ENCODE measurements at places on chromosomes 12 and 14.

DNA sequence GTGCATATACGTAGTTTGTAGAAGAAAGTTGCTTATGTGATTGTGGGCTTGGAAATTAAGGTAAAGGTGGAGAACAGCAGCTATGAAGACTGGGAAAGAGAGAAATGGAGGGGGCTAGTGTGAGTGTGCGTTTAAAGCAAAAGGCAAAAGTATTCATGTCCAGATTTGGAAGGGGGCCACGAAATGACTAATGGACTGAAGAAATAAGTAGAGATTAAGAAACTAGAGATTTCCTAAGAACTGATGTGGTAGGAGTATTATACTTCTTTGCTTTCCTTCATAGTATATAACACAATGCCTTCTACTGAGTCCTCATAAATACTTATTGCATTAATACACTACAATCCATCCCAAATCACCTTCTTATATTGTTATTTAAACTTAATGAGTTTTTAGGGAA is 298.6 kb upstream of the NOVA1 start:
- peak; percentile 18 for DNase-seq

DNA sequence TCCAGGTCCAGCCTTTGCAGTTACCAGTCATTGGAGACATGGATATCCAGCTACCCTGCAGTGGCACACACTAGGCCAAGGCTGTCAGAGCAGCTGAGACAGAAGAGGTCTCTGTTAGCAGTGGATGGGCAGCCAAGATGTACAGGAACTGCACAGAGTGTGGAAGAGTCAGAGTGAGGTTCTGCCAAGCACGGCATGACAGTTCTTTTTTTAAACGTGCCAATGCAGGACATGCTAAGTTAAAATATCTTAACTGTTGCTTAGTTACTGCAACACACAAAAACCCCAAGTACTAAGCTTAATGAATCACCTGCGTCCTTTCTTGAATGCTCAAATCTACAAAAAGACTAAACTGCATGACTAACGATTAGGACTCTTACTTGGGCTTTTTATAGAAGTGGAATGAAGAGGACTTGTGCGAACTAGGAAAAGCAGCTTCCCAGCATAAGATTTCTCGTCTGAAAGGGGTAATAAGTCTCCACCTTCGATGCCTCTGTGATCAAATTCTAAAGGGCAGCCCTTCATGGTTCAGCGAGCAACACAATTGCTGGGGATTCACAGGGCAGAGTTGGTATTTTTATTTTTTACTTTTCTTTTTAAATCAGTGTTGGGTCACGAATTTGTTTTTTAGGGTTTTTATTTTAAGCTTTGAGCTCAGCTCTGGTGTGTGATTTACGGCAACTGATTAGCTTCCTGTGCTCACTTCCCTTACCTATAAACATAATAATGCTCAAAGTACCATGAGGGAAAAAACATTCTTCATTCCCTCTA is 20.6 kb downstream of the MAPK1IP1L start:
- peak; percentile 40 for DNase-seq

DNA sequence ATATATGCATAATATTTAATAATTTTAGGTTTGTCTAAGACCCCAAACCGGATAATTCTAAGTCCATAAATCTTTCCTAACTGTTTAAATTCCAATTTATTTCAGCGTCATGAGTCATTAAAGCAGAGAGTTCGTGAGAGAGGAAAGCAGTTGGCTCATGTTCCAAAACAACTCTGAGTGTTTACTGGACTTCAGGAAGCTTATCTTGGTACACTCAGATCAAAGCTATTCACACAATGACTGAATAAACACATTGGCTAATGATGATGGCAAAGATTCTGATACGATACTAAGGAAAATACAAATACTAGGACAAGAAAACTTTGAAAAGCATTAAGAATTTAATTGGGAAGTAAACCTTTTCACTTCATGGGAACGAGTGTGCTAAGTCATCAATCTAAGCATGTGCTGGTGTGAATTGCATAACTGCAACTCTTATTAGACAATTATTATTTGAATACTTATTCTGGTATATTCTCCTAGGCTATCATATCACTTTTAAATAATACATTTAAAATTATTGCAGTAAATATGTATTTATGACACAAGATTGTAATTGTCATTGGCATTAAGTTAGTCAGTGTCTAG is 34.8 kb upstream of the CLEC14A start:
- peak; percentile 67 for DNase-seq

DNA sequence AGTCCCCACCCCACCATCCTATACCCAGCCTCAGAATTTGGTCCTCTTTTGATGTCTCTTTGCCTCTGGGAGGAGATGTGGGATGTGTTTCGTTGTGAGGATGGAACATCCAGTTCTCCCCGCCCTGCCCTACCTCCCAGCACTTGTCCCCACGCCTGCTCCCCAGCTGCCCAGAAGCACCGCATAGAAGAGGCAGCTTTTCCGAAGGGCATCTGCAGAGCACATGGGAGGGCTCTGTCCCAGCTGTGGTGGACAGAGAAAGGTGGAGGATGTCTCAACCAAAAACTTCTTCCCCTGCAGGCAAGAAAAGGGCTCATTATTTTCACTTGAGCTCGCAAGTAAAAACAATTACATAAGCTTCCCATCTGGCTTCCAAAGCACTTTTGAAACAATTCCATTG is 302.6 kb downstream of the PCNX1 start:
- DNase-seq: no peak

GRCh38 chr12:70459786-70460185 is 93.7 kb downstream of the KCNMB4 start:
- DNase-seq: no peak

GRCh38 chr12:99367181-99367580 is 280.4 kb upstream of the GARIN6 start:
- DNase-seq: no peak

DNA sequence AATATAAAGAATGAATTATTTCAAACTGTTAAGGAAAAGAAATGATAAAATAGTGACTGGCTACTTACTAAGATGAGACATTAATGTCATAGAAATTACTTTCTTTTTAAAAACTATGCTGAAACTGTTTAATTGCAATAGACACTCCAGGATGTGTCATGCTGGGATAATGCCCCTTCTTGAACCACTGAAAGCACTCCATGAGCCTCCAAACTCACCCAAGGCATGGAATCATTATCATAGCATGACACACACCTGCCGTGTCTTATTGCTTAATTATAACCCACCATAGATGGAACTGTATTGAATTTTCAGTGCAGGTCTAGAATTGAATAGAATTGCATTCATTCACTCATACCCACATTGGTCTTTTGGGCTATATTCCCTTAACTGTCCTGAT is 4.3 kb downstream of the MBIP start:
- DNase-seq: no peak

GRCh38 chr14:21509432-21510143 is 1.6 kb downstream of the METTL3 start:
- DNase-seq: no peak

GRCh38 chr12:388012-388411 is 1.1 kb downstream of the KDM5A start:
- DNase-seq: no peak

GRCh38 chr12:28817524-28817923 is 331.6 kb upstream of the FAR2 start:
- DNase-seq: no peak

DNA sequence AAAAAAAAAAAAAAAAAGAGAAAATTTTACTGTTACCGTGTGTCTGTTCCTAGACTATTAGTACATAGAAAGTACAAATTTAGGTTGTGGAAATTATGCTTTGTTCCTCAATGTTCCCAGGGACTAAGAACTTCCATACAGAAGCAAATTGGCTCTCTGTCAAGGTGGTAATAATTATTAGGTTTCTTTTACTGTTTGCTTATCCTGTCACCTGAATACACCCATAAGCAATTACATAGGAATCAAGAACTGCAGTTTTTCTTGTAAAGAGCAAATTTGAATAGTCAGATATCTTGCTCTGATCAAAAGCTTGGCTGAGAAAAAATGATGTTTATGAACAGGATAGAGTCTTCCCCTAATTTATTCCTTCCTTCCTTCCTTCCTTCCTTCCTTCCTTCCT is 191.2 kb downstream of the AEBP2 start:
- no peak for DNase-seq

DNA sequence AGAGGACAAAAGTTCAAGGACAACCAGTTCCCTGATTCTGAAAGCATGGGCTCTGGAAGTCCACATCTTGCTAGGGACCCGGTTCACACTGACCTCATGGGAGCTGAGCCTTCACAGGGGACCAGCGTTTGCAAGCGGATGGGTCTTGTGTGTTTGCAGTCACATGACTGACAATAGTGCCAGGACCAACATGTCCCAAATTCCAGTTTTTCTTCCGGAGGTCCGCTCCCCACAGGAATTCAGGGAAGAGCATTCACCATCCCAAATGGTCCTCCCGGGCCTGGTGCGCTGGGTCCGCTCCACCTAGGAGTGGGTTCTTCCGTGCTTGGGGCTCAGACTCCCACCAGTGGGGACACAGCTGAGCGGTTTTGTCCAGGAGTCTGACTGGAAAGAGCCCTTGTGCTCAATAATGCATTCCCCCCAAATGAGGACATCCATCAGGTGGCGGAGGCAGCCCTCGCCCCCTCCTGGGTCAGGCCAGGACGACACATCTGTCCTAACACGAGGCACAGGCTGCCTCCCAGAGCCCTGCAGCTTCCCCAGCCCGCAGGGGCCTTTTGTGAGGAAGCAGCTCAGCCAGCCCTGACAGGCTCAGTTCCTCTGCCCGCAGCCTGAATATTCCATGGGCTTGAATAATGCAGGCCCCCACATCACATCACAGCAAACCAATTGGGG is 91.8 kb upstream of the BCL11B start:
- DNase-seq: no peak

- DNase-seq: no peak
Measured at GRCh38 chr14:51498411-51499227, 153.1 kb upstream of the FRMD6 start.

DNA sequence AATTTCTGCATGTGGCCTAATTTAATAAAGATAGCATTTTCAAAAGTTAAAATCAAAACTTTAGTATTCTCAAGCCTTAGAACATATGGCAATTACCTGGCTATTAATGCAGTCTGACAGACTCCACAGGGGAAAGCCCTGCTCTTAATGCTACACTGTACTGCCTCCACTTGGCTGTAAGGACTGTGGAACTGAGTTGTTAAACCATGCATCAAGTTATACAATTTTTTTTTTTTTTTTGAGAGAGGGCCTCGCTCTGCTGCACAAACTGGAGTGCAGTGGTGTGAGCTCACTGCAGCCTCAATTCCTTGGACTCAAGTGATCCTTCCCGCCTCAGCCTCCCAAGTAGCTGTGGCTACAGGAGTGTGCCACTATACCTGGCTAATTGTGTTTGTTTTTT is 19.0 kb upstream of the NDUFA12 start:
- no peak for DNase-seq

DNA sequence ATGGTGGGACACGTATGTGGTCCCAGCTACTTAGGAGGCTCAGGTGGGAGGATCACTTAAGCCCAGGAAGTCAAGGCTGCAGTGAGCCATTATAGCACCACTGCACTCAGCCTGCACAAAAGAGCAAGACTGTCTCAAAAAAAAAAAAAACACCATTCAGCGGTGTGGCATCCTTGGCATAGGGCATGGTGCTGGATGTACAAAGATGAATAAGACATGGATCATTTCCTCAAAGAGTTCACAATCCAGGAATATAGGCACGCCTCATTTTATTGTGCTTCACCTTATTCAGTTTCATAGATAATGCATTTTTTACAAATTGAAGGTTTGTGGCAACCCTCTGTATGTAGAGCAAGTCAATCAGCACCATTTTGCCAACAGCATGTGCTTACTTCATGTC is 6.4 kb downstream of the CINP start:
- no peak for DNase-seq

DNA sequence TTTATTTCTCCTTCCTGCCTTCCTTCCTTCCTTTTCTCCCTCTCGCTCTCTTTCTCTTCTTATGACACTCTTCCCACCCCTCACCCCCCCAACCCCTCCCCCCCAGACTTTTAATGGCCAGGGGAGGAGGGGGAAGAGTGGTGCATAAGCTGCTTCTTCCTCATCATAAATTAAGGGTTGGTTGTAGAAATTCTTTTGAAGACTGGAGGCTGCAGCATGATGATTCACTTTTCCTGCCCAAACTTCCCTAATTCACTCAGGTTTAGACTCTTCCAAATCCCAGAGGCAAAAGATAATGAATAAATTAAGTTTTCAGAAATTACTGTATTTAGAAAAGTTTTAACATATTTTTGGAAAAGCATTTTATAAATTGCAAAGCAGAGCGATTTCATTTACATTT is 58.2 kb downstream of the GRIP1 start:
- no peak for DNase-seq

DNA sequence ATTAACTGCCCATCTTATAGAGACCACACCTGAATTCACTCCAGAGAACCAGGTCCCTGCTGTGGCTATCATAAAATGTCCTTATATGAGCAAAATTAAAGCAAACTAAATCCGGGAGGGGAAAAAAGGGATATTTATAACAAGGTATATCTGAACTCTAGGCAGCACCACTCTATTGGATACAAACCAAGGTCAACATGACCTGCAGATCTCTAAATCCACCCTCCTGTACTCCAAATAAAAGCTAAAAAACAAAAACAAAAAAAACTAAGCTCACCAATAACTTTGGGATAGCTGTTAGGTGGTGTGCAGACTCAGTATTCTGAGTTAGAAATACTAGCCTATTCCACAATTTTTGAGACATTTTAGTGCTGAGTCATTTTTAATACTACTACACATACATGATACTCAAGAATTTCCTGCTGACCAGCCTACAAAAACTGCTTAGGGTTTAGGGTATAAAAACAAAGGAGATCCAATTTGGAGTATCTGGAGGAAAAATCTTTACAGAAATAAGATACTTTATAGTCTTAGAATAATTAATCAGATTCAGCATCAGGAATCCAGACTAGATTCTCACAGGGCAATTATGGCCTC is 46.6 kb upstream of the LTBP2 start:
- peak; percentile 57 for DNase-seq

GRCh38 chr12:118760623-118761022 is 220.7 kb upstream of the SRRM4 start:
- DNase-seq: no peak

DNA sequence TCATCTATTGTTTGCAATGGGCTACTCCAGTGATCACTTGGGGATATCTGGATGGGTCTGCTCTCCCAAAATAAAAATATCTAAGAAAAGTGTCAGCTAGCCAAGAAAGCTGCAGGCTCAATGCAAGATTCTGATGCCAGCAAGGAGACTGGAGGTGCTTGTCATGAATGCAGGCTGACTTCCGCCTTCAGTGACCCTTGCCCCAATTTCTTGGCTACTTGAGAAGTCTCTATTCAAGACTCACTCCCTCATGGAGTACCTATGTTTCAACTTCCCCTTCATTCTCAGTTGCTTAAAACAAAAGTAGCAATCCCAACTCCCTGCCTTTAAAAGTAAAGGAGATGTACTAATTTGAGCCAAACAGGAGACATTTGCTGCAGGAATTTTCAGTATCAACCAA is 123.9 kb downstream of the GPR65 start:
- DNase-seq: no peak

- peak; percentile 72 for DNase-seq
Measured at GRCh38 chr14:50407111-50407812, 10.6 kb upstream of the CDKL1 start.

GRCh38 chr14:23430723-23431085 is 4.8 kb downstream of the MYH7 start:
- DNase-seq: no peak

DNA sequence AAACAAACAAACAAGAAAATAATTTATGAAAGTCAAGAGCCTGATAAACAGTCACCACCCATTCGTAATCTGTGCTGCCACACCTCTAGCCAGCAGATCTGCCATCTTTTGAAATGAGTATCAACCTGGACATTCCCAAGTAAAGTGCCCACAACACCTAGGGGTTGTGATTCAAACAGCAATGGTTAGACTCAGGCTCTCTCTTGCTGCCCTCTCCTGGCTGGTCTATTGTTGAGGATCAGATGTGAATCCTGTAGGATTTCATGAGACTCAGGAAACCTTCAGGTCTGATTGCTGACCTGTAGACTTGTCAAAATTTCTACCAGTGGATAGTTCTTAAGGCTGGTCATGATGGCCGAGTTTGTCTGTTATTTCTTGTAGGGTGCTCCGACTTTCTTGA is 26.8 kb downstream of the DGLUCY start:
- no peak for DNase-seq

Measured in fibroblast of skin of left quadriceps (primary cell).